ENCODE measurements at places on chromosomes 5 and 9.

DNA sequence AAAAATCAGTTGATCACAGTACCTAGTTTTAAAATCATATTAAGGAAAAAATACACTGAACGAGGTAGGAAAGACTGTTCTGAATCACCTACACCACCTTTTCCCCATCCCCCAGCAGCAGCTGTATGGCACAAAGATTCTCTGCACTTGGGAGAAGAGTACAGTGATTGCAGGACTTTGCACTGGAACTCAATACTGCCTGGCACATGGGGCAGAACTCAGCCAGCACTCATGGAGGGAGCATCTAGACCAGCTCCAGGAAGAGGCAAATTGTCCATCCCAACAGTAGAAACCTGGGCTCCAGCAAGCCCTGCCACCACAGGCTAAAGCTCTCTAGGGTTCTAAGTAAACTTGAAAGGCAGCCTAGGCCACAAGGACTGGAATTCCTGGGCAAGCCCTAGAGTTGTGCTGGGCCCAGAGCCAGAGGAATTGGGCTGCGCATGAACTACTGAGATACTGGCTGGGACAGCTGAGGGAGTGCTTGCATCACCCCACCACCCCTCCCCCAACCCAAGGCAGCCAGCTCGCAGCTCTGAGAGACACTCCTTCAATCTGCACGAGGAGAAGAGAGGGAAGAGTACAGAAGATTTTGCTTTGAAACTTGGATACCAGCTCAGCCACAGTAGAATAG, 654.4 kb upstream of the CDH6 start:
- no peak for DNase-seq

DNA sequence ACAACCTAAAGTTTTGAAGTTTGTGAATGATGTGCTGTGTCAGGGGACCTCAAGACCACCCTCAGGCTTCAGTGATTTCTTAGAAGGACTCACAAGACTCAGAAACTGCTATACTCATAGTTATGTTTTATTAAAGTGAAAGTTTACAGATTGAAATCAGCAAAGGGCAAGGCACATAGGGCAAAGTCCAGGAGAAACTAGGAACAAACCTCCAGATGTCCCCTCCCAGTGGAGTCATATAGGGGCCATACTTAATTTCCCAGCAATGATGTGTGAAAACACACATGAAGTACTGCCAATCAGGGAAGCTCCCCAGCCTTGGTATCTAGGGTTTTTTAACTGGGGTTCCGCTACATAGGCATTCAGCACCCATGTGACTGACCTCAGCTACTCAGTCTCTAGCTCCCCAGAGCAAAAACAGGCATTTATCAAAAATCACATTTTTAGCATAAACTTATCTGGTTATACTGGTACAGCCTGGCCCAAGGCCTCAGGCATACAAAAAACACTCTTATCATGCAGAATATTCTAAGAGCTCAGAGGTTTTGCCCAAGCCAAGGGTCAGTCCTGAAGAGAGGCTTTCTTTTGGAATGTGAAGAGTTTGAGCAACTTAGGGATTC, 74.7 kb upstream of the ANKRD55 start:
- DNase-seq: no peak

- DNase-seq: peak; percentile 87
Observed at GRCh38 chr5:157148734-157149615, 6.3 kb upstream of the MED7 start.

DNA sequence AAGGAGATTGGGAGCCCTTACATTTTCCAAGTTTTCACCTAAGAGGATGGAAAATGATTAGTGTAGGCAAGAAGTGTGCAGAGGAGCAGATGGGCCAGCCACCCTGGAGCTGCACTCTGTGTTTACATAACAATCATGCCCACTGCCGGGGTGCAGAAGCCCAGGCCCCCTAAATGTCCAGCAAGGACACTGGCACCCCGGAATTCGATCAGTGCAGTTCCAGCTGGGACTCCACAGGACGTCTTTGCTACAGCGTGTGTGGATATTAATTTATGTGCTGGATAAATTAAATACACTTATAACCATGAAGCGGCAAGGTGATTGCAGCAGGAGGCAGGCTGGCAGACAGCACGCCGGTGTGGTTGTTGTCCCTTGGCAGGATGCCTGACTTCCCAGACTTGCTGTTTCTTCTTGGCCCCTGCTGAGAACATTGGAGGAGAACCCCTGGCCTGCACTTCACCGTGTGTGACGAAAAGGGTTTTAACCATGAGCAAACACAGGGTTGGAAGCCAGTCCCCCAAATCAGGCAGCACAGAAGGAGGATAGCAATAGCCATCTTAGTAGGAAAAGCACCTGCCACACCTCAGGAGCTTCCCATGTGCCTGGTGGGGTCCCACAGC, 73.7 kb downstream of the GADD45G start:
- no peak for DNase-seq

- DNase-seq: no peak
Observed at GRCh38 chr5:138945421-138946240, 70.5 kb upstream of the LRRTM2 start.

GRCh38 chr9:109101810-109102209, 17.9 kb downstream of the TMEM245 start:
- DNase-seq: peak; percentile 65

DNA sequence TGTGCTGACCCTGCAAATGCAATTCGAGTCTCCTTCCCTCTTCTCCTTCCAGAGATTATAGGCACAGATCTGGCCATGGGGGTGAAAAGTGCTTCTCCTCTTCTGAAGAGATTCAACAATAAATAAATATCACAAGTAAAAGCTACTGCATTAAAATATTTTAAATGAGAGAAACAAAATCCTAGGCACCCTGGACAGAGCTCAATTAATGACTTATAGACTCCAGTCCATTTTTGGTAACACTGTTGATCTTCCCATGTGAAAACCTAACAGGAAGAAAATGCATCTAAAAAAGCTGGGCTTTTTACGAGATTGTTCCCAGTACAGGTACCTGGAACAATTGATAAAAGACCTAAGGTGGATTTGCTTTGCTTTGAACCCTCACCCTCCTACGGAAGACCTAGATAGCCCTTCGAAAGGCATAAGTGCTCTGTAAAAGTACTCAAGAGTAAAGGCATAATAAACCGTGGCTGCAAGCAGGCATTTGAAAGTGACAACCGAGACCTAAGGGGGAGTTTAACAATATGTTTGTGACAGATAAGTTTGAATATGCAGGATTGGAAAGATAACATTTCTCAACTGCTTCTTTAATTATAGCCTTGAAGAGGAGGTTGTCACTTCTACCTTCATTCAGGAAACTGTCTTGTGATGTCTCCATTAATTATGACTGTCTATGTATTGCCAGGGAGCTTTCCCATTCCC, 29.4 kb upstream of the MED10 start:
- no peak for DNase-seq

DNA sequence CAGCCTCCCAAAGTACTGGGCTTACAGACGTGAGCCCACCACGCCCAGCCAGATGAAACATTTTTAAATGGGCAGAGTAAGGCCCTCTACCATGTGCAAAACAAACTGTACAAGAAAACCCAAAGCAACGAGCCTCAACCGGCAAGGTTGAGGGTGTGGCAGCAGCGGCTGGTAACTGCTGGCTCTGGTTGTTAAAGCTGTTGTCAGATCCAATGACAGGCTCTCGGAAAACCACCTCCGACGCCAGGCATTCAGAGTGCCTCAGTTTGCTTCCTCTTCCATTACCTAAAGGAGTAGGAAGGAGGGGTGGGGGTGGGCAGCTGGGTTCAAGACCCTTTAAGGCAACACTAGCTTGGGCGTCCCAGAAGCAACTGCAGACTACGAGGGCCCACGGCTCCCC, 2.4 kb upstream of the ASB6 start:
- DNase-seq: no peak

- DNase-seq: no peak
Observed at GRCh38 chr5:55031492-55031891, 7.4 kb downstream of the GZMK start.

DNA sequence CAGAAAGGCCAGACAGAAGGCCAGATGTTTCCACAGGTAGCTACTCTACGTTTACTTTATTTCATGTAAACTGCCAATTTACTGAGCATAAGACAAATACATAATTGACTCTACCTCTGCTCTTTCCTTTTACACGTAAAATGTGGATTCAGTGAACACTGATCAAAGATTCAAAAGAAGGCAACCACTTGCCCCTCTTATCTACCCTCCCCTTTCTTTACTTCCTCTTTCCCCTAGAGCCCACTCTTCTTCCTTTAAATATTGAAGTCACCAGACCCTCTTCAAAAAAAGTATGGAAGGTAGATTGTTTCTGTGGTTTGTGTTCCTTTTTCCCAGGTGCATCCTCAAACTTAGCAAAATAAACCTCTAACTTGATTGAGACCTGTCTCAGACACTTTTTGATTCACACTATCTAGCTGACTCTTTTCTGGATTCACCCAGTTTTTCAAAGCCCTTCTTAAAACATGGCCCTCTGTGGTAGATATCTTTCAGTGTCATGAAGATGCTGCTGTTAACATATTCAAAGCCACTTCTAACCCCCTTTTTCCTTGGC, 6.7 kb downstream of the FAM114A2 start:
- DNase-seq: no peak

GRCh38 chr9:136981588-136982231, 1.1 kb upstream of the LCNL1 start:
- DNase-seq: no peak

- no peak for DNase-seq
Observed at GRCh38 chr5:91541696-91542095, 158.6 kb upstream of the ARRDC3 start.

DNA sequence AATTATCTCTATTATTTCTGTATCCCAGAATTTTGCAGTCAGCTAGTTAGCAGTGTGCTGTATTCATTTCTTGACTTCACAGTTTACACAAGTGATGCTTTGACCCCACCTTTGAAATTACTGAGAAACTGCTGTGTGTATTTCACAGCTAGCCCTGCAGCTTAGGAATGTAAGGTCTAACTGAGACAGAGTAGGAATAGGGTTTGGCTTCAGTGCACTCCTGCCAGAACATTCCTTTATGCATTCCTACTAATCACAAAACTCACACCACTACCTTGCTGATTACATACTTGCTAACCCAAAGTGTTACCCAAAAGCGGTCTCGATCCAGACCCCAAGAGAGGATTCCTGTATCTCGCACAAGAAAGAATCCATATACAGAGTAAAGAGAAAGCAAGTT, 551.8 kb downstream of the CDH9 start:
- DNase-seq: no peak

DNA sequence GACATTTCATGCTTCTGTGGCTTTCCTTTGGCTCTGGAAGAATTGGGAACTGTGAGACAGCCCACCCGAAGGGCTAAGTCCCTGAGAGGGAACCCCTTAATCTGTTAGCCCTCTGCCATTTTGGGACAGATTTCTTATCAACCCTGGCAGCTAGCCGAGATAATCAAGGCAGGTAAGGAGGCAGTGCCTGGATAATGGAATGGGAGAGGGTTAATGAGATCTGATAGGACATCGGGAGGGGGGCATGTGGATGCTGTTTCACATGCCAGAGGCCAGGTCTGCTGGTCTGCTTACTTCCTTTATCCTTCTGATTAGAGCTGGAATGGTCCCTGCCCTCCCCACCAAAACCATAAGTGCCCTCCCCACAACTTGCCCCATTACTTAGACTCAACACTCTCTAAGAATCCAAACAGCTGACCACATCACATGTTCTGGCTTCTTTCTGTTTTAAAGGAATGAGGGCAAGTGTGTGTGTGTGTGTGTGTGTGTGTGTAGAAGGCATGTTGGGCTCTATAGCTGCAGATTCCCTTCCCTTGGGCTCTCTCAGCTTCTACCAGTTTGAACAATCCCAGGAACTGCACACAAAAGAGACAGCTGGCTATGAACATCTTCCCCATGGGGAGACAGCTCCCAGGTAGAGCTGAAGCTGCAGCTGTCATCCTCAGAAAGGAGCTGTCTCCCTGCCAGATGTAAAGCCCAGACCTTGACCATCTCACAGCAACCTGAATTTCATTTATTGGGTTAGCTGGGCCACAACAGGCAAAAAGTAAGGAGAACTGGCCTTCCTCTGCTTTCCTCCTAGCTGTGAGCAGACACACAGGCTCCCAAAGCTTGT, 221.3 kb downstream of the PIK3R1 start:
- no peak for DNase-seq

DNA sequence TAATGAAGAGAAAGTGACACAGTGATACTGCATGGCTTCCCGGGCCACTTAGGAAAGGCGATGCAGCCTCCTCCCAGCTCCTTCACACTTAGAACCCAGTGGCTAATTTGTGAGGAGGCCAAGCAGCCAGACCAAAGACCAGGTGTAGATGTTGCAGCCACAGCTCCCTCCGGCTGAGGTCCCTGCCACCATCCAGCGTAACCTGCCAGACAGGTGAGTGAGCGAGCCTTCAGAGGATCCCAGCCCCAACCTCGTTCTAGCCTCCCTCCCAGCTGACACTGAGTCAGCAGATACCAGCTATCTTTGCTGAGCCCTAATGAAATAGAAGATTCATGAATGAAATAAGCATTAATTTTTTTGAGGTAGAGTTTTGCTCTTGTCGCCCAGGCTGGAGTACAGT, 59.7 kb downstream of the COL23A1 start:
- no peak for DNase-seq

GRCh38 chr9:95522871-95523370, 6.2 kb upstream of the PTCH1 start:
- no peak for DNase-seq

- no peak for DNase-seq
Observed at GRCh38 chr5:154473581-154474283, 4.3 kb downstream of the HAND1 start.

- no peak for DNase-seq
Observed at GRCh38 chr9:16434526-16434925, 435.9 kb downstream of the BNC2 start.
